Spleen (tissue), 13 donors: ENCODE measurements at places on chromosomes 1 and 21. TPM values are rescaled to one million over a fixed set of nuclear protein-coding genes. Genes with fewer than 3 reads are reported as not detected.

DNA sequence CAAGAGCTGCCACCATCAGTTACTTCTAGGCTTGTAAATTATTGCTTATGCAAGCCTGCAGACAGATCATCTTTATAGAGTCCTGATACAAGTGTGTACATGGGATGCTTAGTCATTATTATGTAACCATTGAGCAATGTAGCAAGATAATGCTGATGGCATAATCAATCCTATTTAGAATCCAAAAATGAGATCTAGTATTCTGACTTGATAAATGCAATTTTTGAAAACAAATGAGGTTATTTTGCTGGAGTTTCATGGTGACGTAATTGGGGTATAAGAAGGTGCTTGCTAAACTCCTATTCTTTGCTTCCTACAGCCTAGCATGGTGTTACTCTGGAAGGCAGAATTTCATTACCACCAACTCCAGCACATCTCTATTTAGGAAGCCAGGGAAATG is 801.7 kb upstream of the PRMT6 start:
- no peaks in the 10 kb centered on the region for H3K27me3 ChIP-seq
- no peak overlapping the region for H3K4me3 ChIP-seq
- no peaks in the 10 kb centered on the region for H3K4me1 ChIP-seq
- H3K27ac ChIP-seq: no peak overlapping the region
- no peak for DNase-seq
- H3K36me3 ChIP-seq: no peaks in the 10 kb centered on the region

- H3K4me1 ChIP-seq: no peaks in the 10 kb centered on the region
- DNase-seq: no peak
- no peaks in the 10 kb centered on the region for H3K36me3 ChIP-seq
- H3K27me3 ChIP-seq: no peaks in the 10 kb centered on the region
- no peak overlapping the region for H3K4me3 ChIP-seq
- H3K27ac ChIP-seq: no peak overlapping the region
These were observed 121.6 kb downstream of the PTBP2 start for GRCh38 chr1:96843196-96843595.

DNA sequence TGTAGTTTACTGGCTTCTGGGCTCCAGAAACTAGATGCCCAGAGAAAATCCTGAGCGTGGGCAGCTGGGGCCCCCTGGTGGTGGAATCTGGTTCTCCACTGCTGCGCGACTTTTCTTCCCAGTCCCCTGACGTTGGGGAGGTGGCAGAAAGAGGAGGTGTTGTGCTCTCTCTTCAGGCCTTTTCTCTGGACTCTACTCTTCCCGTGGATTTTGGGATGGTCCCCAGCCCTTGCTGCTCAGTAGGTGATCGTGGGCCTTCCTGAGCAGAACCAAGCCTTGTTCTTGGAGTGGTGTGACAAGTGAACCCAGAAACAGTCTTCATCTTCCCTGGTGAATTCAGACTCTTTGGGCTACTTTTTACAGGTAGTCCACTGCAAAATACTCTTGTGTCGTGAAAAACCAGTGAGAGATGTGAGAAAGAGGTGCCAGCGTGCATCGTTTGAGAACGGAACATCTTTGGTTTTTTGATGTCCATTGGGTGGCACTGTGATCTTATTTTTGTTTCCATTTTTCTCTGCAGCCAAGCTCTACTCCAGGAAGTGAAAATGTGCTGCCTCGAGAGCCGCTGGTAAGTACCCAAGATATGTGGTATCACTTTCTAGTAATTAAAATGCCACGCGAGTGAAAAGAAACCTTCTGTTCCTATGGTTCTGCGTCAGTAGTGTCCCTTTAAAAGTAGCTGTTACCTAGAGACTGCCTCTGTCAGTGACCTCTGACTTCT is 20.2 kb downstream of the PEX14 start:
- H3K36me3 ChIP-seq: no peaks in the 10 kb centered on the region
- peak overlapping the region; percentile 79 for H3K27ac ChIP-seq
- DNase-seq: peak; percentile 93
- H3K4me1 ChIP-seq: peaks cover 20% of the 10 kb centered on the region

DNA sequence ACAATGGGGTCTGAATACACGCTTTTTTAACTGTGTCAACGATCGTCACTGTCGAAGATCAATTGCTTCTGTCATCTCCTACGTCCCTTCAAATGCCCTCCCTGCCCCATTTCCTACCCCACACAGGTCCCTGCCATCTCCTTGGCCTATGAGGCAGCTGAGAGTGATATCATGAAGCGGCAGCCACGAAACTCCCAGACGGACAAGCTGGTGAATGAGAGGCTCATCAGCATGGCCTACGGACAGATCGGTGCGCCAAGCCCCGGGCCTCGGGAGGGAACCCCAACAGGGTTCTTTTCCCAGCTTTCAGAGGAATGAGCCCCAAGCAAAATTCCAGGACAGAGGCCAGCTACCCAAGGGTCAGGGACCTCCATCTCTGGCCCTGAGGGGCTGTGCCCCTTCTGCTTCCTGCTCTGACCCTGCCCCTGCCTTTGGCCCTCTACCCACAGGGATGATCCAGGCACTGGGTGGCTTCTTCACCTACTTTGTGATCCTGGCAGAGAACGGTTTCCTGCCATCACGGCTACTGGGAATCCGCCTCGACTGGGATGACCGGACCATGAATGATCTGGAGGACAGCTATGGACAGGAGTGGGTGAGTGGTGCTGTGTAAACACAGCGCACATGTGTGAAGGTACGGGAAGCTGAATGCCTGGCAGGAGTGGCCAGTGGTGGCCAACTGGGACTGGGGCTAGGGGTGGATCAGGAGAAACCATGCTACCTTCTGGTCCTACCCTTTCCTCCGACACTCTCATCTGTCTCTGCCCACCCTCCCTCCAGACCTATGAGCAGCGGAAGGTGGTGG is 15.1 kb upstream of the ATP1A4 start:
- DNase-seq: no peak
- H3K4me1 ChIP-seq: no peaks in the 10 kb centered on the region
- no peaks in the 10 kb centered on the region for H3K27me3 ChIP-seq
- H3K4me3 ChIP-seq: no peak overlapping the region
- no peak overlapping the region for H3K27ac ChIP-seq

S100A8 gene
- 3,155 TPM for total RNA-seq

- H3K36me3 ChIP-seq: no peaks in the 10 kb centered on the region
- peak overlapping the region; percentile 49 for H3K4me3 ChIP-seq
- peak overlapping the region; percentile 99 for H3K27ac ChIP-seq
- H3K4me1 ChIP-seq: peaks cover 59% of the 10 kb centered on the region
These were observed 4.6 kb downstream of the MATN1 start for GRCh38 chr1:30718636-30719405.

- H3K36me3 ChIP-seq: no peaks in the 10 kb centered on the region
- peaks cover 22% of the 10 kb centered on the region for H3K4me1 ChIP-seq
- peak within 1 kb of the TSS; percentile 39 for H3K27ac ChIP-seq
- no peak for DNase-seq
- no peaks in the 10 kb centered on the region for H3K27me3 ChIP-seq
These were observed at the start of gene RAB7B for GRCh38 chr1:206002871-206003801. TSS of gene RAB7B (minus strand) at chr1:206003395. CDS start at chr1:205994135, 9,260 bp downstream.

AGBL4 gene
- 1.3 TPM for total RNA-seq

DNA sequence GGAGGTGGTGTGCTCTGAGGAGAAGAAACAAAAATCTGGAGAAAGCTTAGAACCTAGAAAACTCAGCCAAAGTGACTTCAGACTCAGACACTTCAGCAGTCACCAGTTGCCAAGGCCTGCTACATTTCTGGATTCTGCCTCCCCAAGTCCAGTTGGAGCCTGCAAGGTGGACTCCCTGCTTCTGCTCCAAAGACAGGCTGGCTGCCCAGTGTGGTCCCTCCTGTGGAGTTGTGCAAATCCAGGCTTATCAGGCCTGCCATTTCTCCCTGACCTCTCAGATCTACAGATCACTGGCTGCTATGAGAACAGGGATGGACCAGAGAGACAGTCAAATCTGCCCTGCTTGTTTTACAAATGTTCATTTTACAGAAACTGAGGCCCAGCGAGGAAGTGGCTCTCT is 9.9 kb downstream of the CACHD1 start:
- DNase-seq: no peak
- H3K27me3 ChIP-seq: no peaks in the 10 kb centered on the region
- no peak overlapping the region for H3K4me3 ChIP-seq
- no peaks in the 10 kb centered on the region for H3K36me3 ChIP-seq

HSF2BP gene
- total RNA-seq: 0.19 TPM

PTP4A2 gene
- total RNA-seq: 253 TPM

- H3K27me3 ChIP-seq: no peaks in the 10 kb centered on the region
- no peak overlapping the region for H3K27ac ChIP-seq
- no peaks in the 10 kb centered on the region for H3K4me1 ChIP-seq
- no peaks in the 10 kb centered on the region for H3K36me3 ChIP-seq
- no peak for DNase-seq
- H3K4me3 ChIP-seq: no peak overlapping the region
These were observed 85.2 kb upstream of the TRABD2B start for GRCh38 chr1:48082271-48082962.

GRCh38 chr1:52653207-52653849 is 20.4 kb downstream of the SHISAL2A start:
- H3K27me3 ChIP-seq: no peaks in the 10 kb centered on the region
- no peak overlapping the region for H3K27ac ChIP-seq
- DNase-seq: no peak
- H3K4me1 ChIP-seq: no peaks in the 10 kb centered on the region
- peaks cover 13% of the 10 kb centered on the region for H3K36me3 ChIP-seq
- H3K4me3 ChIP-seq: no peak overlapping the region

CD101 gene
- 9.3 TPM for total RNA-seq

DNA sequence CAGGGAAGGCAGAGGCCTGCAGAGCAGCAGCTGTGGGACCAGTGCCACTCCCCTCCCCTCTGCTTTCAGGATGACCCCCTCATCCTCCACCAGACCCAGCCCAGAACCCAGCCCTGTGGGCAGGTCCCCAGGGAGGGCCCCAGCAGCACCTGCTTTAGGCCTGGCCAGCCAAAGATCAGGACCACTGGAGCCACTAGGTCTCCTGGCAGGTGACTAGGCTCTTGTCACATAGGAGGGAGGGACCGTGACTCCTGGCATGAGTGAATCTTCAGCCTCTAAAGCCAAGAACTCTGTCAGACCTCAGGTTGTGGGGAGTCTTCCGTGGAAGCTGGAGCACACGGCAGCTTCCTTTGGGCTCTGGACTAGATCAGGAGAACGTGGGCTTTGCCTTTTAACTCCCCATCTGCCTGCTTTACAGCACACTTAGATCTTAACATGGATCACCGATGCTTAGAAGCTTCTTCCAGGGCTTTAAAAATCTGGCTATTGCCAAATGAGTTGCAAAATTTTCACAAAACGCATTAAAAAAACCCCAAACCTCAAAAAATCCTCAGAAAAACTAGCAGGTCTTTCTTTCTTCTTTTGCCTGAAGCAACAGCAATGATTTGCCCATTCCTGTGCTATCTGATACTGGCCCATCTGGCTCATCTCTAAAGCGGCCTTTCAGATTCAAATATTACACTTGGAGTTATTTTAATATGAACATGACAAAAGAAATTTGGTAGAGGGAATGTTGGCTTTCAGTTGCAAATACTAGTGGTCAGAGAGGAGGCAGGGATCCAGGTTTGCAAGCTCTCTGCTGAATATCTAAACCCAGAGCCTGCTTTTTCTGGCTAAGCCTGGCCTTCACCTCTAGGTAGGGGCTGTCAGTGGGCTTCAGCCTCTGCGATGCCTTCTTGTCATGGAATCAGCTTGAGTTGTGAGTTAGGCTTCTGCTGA is 235.2 kb downstream of the SDCCAG8 start:
- peaks cover 34% of the 10 kb centered on the region for H3K36me3 ChIP-seq
- no peak for DNase-seq
- H3K27ac ChIP-seq: no peak overlapping the region
- no peak overlapping the region for H3K4me3 ChIP-seq
- H3K27me3 ChIP-seq: no peaks in the 10 kb centered on the region

DNA sequence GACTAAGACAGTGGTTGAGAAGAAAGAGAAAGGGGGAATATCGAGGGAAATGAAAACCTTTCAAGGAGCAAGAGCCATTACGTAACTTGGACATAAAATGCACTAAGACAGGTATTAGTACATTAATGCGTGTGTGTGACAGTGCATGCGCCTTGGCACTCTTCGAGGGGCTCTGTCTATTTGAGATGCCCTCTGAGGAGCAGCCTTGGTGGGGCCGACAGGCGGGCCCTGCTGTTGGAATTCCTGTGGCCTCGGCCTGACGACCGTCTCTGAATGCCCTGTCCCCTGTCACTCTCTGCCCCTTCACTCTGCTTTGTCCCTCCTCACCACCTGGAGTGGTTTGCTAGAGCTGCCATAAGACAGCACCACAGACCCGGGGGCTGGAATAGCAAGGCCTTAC is 12.3 kb downstream of the HUNK start:
- H3K27me3 ChIP-seq: no peaks in the 10 kb centered on the region
- no peaks in the 10 kb centered on the region for H3K36me3 ChIP-seq
- DNase-seq: no peak
- no peak overlapping the region for H3K27ac ChIP-seq

GRCh38 chr1:63368131-63368530 is 704 bp downstream of the ALG6 start:
- peak overlapping the region; percentile 83 for H3K4me3 ChIP-seq
- no peaks in the 10 kb centered on the region for H3K27me3 ChIP-seq
- peaks cover 5% of the 10 kb centered on the region for H3K4me1 ChIP-seq

DNA sequence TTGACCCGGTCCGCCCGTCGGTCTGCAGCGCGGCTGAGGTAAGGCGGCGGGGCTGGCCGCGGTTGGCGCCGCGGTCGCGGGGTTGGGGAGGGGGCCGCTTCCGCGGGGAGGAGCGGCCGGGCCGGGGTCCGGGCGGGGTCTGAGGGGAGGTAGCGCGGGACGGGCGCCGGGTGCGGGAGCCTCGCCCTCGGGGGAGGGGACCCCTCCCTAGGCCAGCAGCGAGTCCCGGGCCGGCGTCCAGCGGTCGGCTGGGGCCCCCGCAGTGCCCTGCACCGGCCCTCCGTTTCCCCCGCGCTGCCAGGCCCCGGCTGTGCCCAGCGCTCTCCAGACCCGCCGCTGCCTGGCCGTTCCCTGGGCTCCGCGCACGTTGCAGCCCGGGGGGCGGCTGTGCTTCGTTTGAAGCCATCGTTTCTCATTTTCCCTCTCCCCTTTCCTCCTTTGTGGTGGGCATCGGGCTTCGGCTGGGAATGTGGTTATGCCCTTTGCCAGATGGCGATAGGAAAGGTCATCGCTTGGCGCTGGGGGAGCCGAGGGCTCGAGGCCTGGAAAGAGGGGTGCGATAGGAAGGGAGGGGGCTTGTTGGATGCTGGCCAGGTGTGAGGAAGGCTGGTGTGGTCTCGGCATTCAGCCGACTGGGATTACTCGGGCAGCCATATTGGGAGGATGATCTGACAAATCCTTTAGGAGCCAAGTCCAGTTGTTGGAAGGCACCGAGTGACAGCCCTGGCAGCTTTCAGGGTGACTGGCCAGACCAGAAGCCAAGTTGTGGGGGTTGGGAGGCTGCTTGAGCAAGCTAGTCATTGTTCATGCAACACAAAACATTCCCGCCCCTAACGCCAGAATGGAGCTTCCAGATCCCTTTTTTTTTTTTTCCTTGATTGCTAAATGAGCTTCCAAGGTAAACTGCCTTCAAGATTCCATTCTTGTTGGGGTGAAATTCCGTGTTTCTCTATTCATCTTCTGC is 753 bp downstream of the KIF1B start:
- no peaks in the 10 kb centered on the region for H3K36me3 ChIP-seq
- peak overlapping the region; percentile 95 for H3K27ac ChIP-seq
- H3K4me1 ChIP-seq: peaks cover 33% of the 10 kb centered on the region
